ENCODE measurements at places on chromosomes 6 and 20.

DNA sequence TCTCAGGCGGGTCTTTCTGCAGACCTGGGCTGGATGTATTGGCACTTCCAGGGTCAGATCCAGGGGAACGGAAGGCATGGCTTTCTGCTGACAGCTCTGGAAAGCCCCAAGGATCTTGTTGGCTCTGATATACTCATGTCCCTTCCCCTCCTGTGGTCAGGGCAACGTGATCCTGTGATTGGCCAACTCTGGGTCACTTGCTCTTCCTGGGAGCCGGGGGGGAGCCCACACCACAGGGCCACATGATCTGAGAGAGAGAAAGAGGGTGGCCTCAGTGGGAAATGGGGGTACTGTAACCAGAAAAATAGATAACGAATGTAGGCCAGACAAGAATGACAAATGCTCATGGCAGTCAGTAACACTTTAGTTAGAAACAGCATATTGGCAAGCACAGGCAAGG is 223.0 kb downstream of the NFATC2 start:
- DNase-seq, result no peak

GRCh38 chr6:24743265-24743943 is 24.4 kb upstream of the C6orf62 start:
- DNase-seq, result no peak

DNA sequence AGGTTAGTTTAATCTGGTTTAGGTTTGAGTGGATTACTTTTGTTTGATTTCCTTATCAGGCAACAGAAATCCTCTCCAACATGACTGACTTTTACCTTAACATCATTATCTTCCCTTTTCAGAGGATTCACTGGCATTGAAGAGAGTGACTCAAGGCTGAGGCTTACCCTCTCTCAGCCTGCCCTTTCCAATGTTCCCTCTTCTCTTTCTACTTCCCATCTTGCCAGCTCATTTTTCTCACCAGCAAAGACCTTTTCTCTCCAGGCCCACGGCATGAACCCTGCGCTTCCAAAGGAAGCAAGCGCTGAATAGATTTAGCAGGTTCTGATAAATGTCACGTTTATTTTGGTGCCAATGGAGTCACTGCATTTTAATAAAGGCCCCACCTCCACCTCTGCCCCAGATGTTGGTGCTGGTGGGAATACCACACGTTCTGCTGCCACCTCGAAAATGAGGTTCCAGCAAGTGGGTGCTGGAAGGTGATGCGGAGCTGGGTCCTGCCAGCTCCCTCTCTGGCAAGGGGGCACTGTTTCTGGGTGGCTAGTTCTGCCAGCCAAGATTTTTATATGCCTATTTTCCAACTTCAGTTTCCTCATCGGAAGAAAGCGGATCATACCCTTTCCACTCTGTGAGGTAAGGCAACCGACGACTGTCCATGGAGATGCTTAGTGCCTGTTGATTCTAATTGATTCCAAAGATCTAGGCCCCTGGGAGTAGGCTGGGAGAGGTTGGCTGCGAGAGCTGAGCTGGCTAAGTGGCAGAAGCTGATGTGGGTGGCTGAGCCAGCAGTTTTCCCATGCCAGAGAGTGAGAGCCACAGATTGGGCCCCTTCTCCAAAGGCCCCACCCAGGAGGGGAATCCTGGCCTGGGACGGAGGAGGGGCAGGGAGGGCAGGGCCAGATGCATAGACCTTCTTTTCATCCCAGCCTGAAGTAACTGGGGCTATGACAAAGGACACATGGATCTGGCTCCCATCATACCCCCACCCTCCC is 87.7 kb upstream of the MAFB start:
- no peak for DNase-seq

DNA sequence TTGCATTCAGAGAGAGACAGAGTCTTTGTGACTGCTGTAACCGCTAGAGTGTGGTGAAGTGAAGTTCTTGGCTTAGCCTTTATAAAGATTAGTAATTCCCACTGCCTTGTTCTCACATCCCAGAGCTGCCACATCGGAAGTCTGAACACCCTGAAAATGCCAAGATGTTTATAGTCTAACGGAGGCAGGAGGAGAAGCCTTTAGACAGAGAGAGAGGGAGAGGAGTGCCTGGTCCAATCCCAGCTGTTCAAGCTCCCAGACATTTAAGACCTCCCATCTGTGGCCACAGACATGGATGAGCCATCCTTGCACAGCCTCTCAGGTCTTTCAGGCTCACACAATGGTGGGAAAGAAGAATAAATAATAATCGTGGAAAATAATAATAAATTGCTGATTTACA is 1422.8 kb upstream of the EYS start:
- DNase-seq, result no peak

DNA sequence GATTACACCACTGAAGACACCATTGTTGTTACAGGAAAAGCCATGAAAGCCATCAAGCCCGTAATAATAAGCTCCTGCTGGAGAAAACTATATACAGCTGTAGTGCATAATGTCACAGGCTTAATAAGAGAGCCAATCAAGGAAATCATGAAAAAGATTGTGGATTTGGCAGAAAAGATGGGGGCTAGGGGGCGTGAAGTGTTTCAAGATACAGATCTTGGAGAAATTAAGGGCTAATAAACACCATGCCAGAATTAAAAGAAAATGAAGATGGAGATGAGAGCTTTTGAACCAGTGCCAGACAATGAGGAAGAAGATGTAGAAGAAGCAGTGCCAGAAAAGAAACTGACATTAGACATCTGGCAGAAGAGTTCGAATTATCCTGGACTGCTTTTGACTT is 43.2 kb upstream of the DTNBP1 start:
- DNase-seq, result no peak

GRCh38 chr20:57540890-57541580 is 16.1 kb upstream of the CTCFL start:
- no peak for DNase-seq

GRCh38 chr6:13908955-13909381 is 15.8 kb upstream of the RNF182 start:
- DNase-seq, result no peak

DNA sequence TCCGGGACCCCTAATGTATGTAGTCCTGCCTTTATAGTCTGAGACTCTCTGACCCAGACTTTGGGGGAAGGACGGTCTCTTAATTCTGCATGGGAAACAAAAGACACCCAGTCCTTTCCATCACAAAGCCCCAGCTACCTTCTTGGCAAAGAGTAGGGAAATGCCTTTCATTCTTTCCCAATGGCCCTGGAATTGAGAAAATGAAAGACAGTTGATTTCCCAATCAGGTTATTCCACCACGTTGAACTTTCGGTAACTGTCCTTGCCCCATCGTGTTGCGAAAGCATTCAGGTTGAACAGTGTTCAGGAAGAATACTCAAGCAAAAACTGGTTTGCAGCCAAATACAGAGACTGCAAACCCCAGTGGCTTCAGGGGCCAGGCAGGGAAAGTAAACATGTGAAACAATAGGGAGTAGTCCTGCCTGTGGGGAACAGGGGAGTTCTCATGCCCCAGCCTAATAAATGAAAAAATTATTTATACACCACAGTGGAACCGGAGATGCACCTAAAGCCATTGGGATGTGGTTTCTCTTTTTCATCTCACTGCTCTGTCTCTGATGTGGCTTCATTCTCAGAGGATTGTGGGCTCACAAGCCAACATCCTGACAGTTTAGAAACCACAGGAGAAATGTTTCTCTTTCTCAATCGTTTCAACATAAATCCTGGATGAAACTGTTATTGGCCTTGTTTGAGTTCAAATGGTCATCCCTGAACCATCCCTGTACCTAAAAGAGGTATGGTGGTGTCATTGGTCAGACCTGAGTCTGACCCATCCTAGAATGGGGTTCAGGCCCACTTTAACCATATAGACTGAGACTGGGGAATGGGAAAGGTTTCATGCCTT is 44.2 kb upstream of the SLC9A8 start:
- DNase-seq, result no peak

DNA sequence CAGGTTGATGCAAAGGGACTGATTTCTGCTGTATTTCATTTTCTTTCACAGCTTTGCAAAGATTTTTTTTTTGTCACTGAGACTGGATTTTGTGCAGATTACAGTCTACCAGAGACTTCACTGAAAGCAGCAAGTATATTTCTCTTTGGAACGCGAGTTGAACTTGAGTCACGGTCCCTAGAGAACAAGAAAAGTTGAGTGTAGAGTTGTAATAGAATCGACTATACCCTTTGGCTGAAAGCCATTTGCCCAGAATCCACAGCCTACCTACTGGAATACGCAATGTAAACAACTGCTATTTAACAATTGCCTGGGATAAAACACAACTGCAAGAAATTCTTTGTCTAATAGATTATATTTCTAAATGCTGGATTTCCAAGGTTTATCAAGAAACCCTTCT is 520.6 kb downstream of the HDGFL1 start:
- no peak for DNase-seq

DNA sequence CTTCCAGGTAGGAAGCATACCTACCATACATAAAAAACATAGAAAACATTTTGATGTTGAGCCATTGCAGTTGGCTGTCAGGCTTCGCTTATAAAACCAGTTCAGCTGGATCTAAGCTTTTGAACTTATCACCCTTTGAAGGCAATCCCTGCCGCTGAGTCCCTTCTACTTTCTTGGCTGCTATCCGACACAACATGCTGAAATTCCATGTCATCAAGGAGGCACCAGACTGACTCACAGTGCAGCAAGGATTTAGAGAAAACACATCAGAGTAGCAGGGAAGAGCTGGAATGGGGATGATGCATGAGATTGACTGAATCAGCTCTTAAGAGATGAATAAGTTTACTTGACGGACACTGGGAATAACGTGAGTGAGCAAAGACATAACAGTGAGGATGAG is 135.0 kb upstream of the MAN1A1 start:
- DNase-seq, result no peak

GRCh38 chr6:123965894-123966293 is 162.2 kb downstream of the NKAIN2 start:
- DNase-seq, result no peak

DNA sequence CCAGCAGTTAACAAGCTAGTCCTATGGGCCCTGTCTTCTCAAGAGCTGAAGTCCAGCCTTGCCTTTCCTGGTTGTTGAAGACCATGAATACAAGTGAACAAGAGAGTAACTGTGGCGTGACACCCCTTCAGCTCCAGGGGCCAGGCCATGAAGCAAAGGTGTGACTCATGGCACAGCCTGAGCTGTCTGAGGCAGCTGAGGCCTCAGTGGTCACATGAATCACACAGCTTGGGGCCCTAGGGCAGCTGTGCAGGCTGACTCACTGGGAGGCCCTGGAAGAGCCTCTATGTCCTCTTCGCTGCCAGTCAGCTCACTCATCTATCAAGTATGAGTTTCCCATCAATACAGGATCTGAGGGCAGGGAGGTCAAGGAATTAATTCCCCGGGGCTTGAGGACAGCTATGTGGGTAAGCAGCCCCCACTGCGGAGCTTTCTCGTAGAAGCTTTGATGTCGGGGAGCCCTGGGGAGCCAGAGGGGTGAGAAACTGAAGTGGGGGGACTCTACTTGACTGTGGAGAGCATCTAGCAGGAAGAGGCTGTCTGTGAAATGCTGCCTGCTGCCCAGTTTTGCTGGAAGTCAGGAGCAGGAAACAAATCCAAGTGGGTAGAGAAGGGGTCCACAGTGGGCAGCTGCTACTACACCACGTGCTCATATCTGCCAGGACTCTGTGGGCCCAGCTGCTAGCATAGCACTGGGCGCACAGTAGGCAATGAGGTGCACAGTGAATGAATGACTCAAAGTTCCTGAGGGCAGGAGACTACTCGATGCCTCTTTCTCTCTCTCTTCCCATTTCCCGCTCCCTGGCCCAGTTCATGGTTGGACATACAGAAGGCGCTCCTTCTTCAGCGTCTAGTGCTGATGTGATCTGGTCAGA is 13.7 kb upstream of the FAM83C start:
- DNase-seq, result no peak

DNA sequence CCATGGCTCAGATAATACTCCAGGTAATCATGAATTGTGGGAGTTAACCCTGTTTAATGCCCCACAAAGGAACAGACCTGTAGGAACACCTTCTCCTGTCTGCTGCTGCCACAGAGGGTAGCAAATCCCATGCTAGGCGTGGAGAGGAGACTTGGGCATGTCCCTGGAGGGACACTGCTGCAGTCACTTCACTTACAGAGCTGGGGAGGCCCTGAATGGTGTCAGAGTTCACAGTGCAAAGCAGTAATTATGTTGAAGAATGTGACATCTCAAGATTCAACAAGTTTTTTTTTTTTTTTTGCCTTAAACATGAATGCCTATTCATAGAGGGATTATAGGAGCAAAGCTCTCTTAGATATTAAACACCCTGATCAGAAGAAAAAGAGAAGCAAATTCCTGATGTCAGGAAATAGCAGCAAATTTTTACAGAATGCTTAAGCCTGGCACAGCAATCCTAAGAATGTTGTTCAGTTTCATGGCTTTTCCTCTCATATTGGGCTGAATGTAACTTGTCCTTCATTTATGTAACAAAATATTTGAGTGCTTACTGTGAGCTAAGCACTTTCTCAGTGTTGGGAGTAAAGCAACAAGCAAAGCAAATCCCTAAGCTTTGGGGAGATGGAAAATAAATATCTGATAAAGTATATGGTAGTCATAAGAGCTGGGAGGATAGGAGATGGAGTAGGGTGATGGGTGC is 45.0 kb downstream of the CARMIL1 start:
- no peak for DNase-seq

DNA sequence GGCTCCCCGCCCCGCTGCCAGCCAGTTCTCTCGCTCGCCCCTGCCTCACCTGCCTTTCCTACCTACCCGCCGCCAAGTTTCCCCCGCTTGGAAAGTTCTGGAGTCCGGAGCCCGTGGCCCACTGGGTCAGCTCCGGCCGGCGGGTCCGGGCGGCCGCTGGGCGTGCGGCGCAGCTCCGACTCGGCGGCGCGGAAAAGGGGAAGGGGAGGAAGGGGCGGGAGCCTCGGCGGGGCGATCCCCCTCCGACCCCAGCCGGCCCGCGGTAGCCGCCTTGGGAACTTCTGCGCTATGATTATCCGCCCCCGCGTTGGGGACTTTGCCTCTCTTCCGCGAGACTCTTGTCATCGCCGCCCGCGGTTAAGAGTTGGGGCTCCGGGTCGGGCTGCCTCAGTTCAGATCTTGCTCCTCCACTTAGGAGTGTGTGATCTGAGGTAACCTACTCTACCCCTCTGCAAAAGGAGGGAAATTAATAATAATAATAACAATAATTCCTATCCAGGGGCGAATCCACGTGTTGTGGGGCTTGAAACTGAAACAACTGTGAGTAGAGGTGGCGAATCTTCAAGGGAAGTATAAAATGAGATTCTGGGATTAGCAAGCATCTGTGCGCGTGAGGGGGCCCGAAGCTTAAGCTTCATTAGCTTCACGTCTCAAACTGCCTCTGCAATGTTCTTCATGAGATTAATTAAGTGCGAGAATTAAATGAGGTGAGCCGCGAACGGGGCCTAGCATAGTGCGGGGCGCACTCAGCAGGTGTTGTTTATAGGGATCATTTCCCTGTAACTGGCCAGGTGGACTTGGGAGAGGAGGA is 30.8 kb downstream of the SF3B5 start:
- no peak for DNase-seq

DNA sequence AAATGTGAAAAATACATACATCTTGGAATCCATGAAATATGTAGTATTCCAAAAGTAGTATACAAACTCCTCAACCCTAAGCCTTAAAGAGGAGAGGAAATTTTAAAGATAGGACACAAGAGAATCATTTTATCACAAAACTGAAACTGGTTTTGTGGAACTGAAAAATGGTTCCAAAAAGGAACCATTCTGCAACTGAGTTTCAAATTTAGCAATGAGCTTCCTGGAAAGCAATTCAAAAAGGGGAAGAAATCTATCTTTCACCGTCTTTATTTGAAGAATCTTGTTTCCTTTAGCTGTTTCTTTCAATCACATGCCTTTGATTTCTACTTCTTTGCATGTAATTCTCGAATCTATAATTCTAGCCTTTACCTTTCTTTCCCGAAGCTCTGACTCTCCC is 32.2 kb upstream of the LAMP5 start:
- DNase-seq, result no peak

- no peak for DNase-seq
These were observed 2.6 kb downstream of the ASF1A start for GRCh38 chr6:118896339-118897136.
